Camera-type eye (tissue), 1 donor: ENCODE measurements at places on chromosomes 11 and 22. TPM values are rescaled to one million over a fixed set of nuclear protein-coding genes. Genes with fewer than 3 reads are reported as not detected.

The MS4A4E gene
- total RNA-seq, result 0.49 TPM

The GPR83 gene
- total RNA-seq, result 1.3 TPM

The PRAME gene
- not detected for total RNA-seq

The PRRG4 gene
- total RNA-seq, result 1.4 TPM

The CASTOR1 gene
- total RNA-seq, result 11.8 TPM

The MS4A15 gene
- not detected for total RNA-seq

The ZNF215 gene
- 2.1 TPM for total RNA-seq

The IL17REL gene
- total RNA-seq, result 0.55 TPM

The EMID1 gene
- 12.3 TPM for total RNA-seq

The SCYL1 gene
- 57.6 TPM for total RNA-seq

The SEC14L6 gene
- total RNA-seq, result 4.1 TPM

The MYEOV gene
- total RNA-seq, result not detected

The H19 gene
- total RNA-seq, result 3,111 TPM

The TREH gene
- not detected for total RNA-seq

The SWAP70 gene
- 28.0 TPM for total RNA-seq

The TRIM6 gene
- total RNA-seq, result 5.8 TPM

The DEUP1 gene
- 1.3 TPM for total RNA-seq

The CASP5 gene
- total RNA-seq, result not detected

The CDC42BPG gene
- total RNA-seq, result 2.4 TPM

The MS4A6E gene
- total RNA-seq, result not detected

The KDELR3 gene
- 23.1 TPM for total RNA-seq

The LRRC10B gene
- 0.22 TPM for total RNA-seq

The PKDREJ gene
- total RNA-seq, result 0.05 TPM

The INPP5J gene
- 2.7 TPM for total RNA-seq

The TMEM151A gene
- total RNA-seq, result 4.0 TPM

The OR51E1 gene
- 1.2 TPM for total RNA-seq

The APOA5 gene
- not detected for total RNA-seq
